Fibroblast of pulmonary artery (primary cell): ENCODE measurements at places on chromosomes 5 and 9.

DNA sequence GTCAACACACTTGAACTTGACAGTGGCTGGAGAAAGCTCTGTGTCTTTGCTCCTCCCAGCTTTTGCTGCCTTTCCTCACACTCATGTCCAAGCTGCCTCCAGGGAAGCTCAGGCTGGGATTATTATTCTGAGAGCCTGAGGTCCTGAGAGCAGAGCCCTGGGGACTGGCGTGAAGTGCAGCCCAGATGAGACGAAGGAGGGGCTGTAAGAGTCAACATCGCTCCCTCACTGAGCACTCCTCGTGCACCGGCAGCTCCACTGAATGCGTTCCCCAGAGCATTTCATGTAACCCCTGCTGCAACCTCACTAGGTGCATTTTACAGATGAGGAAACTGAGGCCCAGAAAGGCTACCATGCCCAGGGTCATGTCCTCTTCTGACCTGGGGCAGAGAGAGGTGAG, 63.5 kb upstream of the PHYKPL start:
- no peak for DNase-seq

GRCh38 chr9:113673726-113674125, 202.4 kb upstream of the ZNF618 start:
- peak; percentile 38 for DNase-seq

- DNase-seq, result peak; percentile 33
Observed at GRCh38 chr5:172106511-172107356, 81.3 kb downstream of the STK10 start.

- DNase-seq, result no peak
Observed at GRCh38 chr5:24045046-24045445, 537.6 kb downstream of the PRDM9 start.

DNA sequence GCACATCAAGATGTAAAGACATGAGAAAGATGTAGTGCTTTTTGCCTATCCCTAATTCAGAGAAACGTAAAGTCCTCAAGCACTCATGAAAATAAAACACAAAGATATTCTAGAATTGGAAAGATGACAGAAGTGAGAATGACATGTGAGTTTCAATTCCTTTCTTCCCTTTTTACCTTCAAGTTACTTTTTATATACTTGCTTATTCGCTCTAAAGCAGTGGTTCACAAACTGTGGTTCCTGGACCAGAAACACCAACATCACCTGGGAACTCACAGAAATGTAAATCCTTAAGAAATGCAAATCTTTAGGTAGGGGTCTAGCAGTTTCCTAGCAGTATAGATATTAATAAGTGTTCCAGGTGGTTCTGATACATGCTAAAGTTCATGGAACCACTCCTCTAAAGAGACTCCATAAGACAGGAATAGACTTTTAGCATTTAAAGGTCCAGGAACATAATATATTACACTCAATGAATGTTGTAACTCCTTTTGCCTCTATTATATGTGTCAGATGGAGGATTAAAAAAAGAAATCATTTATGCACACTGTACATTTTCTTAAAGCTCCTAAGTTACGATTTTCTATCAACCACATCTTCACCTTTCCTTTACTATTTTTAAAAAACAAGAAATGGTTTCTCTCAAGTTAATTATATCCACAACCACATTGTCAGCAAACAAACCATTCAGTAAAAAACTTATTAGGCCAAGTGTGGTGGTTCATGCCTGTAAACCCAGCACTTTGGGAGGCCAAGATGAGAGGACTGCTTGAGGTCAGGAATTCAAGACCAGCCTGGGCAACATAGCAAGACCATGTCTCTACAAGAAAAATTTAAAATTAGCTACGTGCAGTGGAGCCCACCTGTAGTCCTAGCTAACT, 39.9 kb downstream of the ERP44 start:
- DNase-seq, result no peak

DNA sequence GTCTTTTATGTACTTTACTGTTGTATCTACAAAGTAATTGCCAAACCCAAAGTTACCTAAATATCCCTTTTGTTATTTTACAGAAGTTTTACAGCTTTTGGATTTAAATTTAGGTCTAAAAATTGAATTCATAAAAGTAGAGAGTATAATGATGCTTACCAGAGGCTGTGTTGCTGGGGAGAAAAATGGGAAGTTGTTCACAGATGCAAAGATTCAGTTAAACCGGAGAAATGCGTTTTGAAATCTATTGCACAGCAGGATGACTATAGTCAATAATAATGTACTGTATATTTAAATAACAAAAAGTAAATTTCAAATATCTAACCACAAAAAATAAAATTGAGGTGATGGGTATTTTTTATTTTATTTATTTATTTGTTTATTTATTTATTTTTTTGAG, 2.6 kb upstream of the ANKRD18A start:
- no peak for DNase-seq

- DNase-seq, result no peak
Observed at GRCh38 chr5:125393221-125393815, 646.9 kb upstream of the ZNF608 start.

- DNase-seq, result no peak
Observed at GRCh38 chr5:124053340-124053739, 541.4 kb downstream of the CSNK1G3 start.

GRCh38 chr9:128634111-128634510, 22.5 kb downstream of the DYNC2I2 start:
- DNase-seq, result no peak

DNA sequence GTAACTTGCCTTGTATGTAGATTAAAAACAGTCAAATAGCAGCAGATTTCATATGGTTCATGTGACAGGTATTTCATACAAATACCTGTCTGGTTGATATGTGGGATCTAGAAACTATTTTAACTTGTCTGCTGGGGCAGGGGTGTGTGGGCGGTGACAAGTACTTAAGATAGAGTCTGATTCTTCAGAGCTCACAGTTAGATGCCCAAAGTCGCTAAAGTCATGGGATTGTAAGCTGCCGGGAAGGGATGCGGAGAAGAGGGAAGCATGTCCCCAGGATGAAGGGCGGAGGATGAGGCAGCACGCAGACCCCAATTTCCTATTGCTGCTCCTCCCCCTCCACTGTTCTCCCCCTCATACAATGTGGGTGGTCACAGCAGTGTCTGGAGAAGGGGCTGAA, 13.3 kb downstream of the ANXA6 start:
- DNase-seq, result no peak

GRCh38 chr9:85451680-85452079, 290.1 kb downstream of the AGTPBP1 start:
- no peak for DNase-seq

- no peak for DNase-seq
Observed at GRCh38 chr9:87140605-87141109, 193.4 kb upstream of the GAS1 start.

GRCh38 chr5:154491941-154492340, 13.9 kb upstream of the HAND1 start:
- DNase-seq, result no peak

DNA sequence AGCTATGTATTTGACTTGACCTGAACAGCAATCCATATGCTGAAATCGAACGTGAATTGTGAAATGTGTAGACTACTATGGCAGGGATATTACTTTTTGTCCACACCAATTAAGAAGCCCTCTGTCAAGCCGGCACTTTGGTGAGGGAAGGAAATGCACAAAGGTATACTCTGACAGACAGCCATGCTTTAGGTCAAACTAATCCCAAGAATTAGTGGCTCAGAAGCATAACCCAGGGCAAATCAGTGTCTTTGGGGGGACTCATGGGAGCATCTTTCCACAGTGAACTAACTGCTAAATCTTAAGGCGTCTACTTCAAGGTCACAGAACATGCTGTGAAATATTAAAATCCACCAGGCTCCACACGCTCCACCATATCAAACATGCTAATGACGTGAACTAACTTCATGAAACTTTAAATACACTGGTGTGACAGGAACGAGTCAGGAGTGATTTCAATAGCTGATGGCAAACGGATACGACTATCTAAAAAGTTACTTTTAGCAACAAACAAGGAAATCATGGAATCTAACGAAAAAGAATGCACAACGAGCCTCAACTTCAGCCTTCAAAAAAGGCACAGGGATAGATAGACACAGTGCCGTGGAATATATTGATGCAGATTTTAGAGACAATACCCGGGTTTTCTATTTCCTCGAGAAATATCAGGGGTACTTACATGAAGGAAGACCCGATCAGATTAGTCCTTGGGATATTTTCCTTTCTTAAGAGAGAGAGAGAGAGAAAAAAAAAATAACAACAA, 527 bp downstream of the MEF2C start:
- peak; percentile 29 for DNase-seq

- DNase-seq, result peak; percentile 97
Observed at GRCh38 chr5:1542781-1543180, 19.0 kb upstream of the LPCAT1 start.

DNA sequence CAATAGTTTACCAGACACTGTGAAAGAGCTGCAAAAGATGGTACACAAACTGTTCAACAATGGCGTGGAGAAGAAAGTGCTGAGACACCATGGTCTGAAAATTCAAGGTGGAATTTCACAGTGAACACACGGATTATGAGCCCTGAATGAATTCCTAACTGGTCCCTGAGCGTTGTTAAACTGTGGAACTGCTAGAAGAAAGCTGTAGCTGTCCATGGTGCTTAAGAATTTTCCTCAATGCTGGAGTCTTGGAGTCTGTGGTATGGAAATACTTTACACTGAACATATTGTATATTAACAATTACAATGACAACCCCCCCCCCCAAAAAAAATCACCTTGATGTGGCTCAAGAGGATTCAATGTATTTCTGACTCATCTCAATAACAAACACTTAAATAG, 68.5 kb downstream of the SLC24A2 start:
- peak; percentile 72 for DNase-seq

DNA sequence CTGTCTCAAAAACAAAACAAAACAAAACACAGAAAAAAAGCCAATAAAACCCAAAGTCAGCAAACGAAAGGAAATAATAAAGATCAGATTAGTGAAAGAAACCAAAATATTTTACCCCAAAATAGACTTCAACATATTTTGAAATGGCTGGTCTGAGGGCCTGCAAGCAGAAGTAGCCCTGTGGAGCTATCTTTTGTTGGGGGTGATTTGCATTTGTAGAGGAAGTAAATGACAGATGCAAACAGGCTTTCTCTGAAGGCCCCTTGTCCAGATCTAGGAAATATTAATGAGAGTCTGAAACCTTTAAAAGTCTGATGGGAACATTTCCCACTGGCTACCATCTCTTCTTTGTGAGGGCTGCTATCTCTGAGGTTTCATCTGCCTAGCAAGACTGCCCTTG, 74.0 kb downstream of the GCNT4 start:
- no peak for DNase-seq

DNA sequence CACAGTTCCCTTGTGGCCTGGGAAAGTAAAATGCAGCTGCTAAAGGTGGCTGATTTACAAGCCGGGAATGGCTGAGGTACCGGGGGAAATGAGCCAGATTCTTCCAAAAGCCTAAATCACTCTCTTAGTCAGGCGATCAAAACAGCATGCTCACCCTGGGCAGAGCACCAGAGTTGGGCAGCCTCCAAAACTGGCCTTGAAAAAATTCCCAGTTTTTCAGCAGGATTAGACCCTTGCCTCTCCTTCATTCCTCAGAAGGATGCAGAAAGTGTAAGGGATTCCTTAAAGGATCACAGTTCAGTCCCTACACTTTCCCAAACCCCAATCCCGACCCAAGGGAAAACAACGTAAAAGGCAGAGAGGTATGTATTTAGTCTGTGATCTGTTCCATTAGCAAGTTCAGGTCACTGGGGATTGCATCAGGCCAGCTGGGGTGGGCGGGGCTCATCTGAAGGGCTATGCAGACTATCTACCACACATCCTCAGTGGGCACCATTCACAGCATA, 16.9 kb downstream of the TMEM174 start:
- DNase-seq, result peak; percentile 18

DNA sequence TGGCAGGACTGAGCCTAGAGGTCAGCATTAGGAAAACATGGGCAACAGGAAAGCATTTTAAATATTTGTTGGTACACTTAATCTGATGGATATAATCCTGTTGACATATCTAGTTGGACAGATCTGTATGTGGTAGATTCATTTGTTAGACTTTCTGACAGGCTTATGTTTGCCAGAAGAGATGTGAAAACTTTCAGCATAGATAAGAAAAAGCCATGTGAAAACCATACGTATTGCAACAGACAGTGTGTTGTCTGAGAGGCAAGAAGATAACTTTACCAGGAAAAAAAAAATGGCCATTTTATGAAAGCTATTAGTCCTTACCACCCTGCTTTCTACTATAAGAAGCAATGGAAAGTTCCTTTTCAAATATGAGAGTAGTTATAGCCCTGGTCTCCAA, 1902.2 kb upstream of the C9orf72 start:
- no peak for DNase-seq

GRCh38 chr5:156188016-156188415, 138.9 kb upstream of the SGCD start:
- peak; percentile 0 for DNase-seq

DNA sequence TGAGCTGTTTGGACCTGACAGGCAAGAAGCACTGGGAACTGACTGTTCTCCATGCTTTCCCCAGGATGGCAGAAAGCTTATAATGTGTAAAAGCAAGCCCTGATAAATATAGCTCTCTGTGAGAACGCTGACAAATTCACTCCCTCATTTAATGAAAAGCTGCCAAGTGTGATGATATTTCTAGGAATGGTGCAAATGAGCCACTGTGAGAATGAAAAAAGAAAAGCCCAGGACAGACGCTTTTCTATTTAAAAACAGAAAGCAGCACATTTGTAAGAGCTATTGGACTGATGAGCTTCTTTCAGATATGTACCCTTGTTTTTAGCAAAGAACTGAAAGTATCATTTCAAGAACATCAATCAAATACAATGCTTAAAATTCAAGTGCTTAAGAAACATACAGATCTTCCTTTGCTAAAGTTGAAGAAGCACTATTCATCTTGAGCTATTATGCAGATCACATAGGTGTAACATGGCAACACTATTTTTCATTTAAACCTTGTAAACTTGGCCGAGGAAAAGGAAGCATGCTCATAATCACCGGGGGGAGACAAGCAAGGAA, 842.6 kb upstream of the ACO1 start:
- peak; percentile 40 for DNase-seq

DNA sequence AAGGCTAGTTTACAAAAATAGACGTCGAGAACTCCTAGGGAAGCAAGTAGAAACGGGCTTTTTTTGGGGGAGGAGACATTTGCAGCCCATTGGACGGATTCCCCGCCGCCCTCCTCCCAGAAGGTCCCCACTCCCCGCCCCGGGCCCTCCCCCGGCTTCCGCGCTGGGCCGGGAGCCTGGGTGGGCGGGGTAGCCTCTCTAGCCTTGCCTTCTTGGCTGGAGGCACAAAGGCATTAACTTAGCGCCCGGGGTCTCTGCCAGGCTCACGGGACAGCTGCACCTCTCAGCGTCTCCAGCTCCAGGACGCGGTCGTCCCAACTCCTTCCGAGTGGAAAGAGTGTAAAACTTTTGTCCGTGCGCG, at the start of gene DMRTA1:
Gene DMRTA1, plus strand, starts transcription at position 236 of the 361 bp plus-strand sequence. CDS start 242 bp downstream, outside the sequence.
- peak; percentile 59 for DNase-seq

GRCh38 chr5:169796731-169797130, 159.7 kb downstream of the DOCK2 start:
- DNase-seq, result peak; percentile 10

GRCh38 chr9:69206047-69206446, 32.0 kb downstream of the TJP2 start:
- DNase-seq, result no peak

GRCh38 chr9:38363589-38363925, 28.9 kb upstream of the ALDH1B1 start:
- no peak for DNase-seq
